ENCODE measurements at places on chromosomes 7 and 10. TPM values are rescaled to one million over a fixed set of nuclear protein-coding genes. Genes with fewer than 3 reads are reported as not detected.

GRCh38 chr7:608954-609353 is 89.3 kb upstream of the PDGFA start:
- no peak for DNase-seq

FHIP2A gene
- 30.4 TPM for total RNA-seq

KIF20B gene
- 51.0 TPM for total RNA-seq

CYP2C19 gene
- total RNA-seq, result not detected

DNA sequence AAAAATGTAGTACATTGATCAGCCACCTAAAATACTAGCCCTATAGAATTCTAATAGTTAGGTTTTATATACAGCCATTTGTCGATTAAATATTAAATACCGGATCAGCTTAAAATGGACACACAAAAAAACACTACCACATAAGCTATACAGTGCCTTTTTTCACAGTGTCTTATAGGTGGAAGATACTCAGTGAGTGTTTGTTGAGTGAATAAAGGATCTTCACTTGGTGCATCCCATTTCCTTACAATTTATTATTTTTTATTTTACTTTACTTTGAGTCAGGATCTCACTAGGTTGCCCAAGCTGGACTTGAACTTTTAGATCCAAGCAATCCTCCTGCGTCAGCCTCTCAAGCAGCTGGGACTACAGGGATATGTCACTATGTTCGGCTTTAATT is 335.4 kb upstream of the KAT6B start:
- no peak for DNase-seq

UBE2H gene
- total RNA-seq, result 43.4 TPM
